ENCODE measurements at places on chromosomes 2 and 18.

DNA sequence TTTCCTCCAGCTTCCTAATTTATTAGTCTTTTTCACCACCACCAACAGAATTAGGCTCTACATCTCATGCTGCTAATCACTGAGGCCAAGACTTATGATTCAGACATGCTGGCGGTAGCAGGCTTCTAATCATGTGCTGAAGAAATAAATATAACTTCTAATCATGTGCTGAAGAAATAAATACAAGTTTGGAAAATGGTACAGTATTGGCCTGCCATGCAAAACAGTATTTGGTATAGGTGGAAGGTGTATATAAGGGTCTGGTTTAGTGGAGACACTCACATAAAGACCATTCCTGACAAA is 240.7 kb downstream of the TGIF1 start:
- no peak for DNase-seq

- peak; percentile 83 for DNase-seq
Measured at GRCh38 chr2:46748735-46749531, 166.7 kb downstream of the MCFD2 start.

GRCh38 chr2:63654959-63655358 is 66.2 kb downstream of the MDH1 start:
- DNase-seq = peak; percentile 80

DNA sequence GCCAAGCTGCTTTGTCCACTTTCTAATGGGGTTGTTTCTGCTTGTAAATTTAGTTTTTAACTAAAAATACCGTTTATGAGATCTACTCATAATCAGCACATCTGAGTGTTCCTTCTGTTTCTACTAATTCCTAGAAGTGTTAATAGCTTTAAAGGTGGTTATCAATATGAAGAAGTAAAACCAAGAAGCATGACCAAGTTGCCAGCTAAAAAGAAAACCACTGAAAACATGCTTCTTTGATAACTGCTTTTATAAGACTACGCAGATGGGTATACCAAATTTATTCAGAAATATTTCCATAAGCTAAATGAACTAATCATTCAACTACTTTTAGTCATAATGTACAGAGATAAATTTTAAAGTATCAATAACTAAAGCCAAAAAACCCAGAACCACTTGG is 101.8 kb downstream of the C2orf74 start:
- DNase-seq = no peak

- DNase-seq = no peak
Measured at GRCh38 chr2:54924121-54924520, 126.1 kb downstream of the RTN4 start.

DNA sequence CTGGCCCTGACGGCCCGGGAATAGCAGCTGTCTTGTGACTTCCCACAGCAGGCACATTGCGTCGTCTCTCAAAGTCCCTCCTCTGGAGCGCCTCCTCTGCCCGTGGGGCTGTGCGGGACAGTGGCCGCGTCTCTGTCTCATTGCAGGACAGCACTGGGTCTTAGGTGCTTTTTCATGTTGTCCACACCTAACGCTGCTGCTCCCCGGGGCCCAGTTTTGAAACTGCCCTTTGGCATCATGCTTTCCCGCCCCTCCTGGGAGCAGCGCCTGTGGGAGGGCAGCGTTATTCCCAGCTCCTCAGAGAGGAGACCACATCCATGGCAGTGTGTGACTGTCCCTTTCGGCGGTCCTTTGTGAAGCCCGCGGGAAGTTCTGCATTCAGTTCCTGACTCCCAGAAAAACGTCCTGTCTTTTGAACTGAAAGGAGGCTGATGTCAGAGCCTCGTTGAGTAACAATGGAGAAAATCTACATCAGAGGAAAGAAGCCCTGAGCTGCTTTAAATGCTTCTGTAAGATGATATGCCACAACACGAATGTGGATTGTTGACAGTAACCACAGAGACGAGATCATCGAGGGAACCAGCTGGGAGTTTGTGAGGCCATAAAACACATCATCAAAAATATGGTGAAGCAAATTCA is 226.0 kb downstream of the FAM210A start:
- DNase-seq = peak; percentile 75

DNA sequence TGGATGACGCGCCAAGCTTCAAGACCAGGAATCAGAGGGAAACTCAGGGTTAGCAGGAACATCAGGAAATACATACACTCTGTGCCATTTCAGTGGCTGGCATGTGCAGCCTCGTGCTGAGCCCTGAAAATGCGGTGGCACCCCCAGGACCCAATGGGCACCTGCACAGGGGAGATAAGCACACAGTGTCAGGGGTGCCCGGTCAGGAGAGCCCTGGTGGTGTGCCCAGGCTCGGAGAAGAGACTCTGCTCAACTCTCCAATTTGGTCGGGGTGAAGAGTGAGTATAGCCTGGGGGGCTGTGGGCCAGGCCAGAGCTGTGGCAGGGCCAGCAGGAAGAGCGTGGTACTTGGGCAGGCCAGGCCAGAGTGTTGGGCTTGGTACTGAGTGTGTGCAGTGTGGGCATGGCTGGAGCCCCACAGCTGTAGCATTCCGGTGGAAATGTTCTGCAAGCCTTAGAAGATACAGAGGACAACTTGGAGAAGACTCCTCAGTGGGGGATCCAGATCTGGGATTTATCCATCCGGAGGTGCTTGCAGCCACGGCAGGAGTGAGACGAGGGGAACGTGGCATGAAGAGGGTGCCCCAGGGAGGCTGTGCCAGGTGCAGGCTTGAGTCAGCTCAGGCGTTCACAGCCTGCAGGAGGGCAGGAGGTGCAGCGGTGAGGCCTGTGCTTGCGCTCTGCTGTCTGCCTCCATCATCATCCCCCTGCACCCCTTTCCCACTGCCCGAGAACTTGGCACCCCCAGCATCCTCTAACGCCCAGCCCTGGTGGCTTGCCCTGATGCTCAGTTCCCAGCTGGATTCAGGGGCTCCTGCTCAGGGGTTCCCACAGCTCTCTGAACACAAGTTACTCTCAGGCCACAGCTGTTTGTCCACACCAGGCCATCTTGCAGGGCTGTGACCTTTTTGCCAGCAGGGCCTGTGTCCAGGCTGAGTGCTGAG is 451.7 kb upstream of the HS6ST1 start:
- DNase-seq = no peak

DNA sequence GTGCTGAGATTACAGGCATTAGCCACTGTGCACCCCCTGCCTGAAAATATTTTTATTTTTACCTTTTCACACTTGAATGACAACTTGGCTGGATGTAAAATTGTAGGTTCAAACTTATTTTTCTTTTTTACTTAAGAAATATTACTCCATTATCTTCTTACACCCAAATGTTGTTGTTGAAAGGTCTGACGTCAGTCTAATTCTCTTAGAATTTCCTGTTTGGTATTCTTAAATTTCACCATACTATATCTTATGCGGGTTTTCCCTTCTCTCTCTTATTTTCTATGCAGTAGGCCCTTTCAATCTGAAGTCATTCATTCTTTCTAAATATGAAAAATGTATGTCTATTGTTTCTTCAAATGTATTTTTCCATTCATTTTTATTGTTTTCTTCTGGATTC is 29.1 kb upstream of the RAB11FIP5 start:
- DNase-seq = no peak

DNA sequence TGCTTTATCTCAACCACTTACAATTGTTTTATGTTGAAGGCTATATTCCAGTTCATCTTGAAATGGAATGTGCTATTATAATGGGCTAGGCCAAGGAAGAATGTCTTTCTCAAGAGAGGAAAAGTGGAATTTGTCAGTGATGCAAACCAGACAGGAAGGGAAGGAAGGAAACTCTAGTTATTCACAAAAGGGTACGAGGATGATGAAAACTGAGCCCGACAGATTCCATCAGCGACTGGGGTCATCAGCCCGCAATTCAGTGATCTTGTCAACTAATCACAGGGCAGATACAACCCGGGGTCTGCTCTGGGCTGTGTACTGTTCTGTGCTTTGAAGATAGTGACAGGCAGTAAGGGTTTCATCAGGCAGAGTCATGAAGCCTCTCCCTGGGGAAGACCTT is 23.4 kb upstream of the LYPD6 start:
- DNase-seq = peak; percentile 4

DNA sequence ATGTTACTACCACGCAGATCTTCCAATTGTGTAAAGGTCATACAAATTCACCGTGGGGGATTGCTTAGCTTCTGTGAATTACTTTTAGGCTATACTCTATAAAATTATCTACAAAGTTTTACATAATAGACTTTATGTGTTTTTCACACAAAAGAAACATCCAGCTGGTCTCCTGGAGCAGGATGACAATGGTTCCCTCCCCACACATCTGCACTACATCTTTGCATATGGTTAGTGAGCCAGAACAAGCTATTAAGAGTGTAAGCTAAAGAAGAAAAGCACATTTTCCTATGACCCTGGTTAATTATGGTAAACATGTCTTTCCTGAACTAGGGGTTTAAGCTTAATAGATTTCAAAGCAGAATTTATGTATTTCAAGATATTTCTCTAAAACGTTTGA is 295.1 kb downstream of the ASXL3 start:
- no peak for DNase-seq

- peak; percentile 4 for DNase-seq
Measured at GRCh38 chr18:63619661-63620060, 24.4 kb downstream of the SERPINB4 start.

- no peak for DNase-seq
Measured at GRCh38 chr2:207087046-207087902, 78.5 kb downstream of the KLF7 start.

GRCh38 chr2:33839791-33840190 is 240.7 kb upstream of the FAM98A start:
- DNase-seq = no peak

DNA sequence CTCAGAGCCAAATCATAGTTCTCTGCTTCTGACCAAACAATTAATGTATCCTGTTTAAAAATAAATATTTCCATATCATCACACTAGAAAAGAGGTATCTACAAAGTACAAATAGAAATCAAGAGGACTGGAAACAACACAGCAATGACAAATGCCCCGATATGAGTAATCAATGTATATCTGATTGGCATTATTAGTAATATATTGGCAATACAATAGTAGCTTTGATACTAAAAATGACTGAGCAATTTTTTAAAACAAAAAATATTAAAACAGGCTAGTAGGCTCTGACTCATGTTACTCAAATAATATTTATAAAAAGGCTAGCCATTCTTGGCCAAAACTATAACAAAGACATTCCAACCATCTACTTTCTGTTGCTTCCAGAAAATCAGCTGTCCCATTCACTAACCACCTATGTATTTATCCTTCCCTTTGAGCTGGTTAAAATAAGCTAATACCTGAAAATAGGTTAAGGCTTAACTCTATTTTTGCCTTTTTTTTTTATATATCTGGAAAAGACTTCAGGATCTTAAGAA is 13.3 kb downstream of the PPP4R3B start:
- no peak for DNase-seq

DNA sequence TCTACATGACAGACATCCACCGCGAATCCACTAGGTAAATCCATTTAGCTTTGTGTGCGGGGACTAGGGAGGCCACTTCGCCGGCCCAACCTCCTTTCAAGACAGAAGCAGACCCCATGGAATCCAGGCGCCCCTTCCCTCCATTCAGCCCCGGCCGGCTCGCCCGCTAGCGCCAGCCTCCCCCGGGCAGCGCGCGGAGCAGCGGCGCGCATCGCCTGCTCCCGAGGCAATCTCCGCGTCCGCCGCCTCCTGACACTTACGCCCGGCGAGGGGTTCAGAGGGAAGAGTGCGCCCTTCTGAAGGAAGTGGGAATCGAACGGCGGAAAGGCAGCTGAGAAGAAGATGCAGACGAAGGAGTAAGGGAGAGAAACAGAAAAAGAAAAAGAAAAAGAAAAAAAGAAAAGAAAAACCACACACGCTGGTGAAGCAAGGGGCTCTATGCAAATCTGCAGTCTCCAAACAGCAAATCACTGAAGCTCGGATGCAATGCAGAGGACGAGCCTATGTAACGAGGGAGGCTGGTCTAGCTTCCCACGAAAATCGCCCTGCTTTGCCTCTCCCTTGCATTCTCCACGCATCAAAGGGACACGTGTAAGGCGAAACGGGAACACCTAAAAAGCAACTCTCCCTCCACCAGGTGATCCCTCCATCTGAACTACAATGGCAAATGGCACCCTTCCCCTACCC is 684.4 kb downstream of the NRXN1 start:
- DNase-seq = peak; percentile 19

DNA sequence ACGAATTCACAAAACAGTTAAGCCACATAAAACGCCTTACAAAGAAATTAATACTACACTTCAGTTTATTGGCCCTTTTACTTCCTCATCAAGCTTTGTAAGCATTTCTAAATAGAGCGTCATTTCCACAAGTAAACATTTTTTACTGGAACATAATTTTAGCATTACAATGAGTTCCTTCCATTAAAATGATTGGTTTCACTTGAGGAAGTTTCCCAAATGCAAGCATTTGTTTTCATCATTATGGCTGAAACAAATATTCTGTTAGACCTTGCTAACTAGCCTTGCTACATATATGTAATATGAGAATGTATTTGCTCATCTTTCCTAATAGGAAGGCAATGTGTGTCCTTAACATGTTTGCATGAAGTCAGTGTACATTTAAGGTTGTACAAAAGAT is 579.1 kb downstream of the IRS1 start:
- DNase-seq = no peak

DNA sequence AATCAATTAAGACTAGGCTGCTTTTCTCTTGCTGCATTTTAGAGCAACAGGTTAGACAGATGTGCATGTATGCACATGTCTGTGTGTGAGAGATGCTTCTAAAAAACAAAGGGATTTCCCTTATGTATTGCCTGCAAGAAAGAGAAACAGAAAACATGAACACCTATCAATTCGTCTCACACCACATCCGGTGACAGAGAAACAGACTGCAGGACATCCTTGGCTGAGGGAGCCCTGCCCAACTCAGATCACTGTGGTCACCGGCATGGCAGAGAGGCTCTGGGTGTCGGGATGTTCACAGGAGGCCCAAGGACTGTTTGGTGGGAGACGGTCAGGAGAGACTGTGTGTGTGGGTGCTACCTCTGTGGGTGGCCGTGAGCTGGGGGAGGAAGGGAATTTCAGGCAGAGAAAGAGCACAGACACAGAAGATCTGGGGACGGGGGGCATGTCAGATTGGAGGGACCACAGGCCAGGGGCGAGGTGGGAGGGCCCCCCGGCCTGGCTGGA is 24.9 kb downstream of the FHL2 start:
- no peak for DNase-seq

- DNase-seq = no peak
Measured at GRCh38 chr18:22302144-22302543, 115.6 kb downstream of the CTAGE1 start.

GRCh38 chr18:43161528-43161927 is 46.0 kb upstream of the RIT2 start:
- DNase-seq = peak; percentile 64

DNA sequence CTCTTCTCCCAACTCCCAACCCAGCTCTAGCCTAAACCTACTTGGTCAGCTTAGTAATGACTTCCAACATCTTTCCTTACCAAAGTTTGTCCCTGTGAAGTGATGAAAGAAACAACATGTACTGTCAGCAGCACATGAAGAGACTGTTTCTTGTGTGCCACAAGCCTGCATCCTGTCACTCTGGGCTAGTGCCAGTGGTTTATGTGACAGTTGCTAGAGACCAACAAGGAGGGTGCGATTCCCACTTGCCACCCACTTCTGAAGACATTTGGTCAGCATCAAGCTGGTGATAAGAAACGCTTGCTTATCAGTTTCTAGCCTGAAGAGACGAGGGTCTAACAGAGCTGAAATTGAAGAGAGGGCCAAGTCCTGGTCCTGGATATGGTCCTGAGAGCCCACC is 132.6 kb downstream of the COL4A4 start:
- DNase-seq = no peak

- DNase-seq = no peak
Measured at GRCh38 chr2:96870626-96871255, 861 bp upstream of the SEMA4C start.

Data from fibroblast of skin of right biceps (primary cell).